Fibroblast of skin of left biceps (primary cell): ENCODE measurements at places on chromosomes 4 and X.

DNA sequence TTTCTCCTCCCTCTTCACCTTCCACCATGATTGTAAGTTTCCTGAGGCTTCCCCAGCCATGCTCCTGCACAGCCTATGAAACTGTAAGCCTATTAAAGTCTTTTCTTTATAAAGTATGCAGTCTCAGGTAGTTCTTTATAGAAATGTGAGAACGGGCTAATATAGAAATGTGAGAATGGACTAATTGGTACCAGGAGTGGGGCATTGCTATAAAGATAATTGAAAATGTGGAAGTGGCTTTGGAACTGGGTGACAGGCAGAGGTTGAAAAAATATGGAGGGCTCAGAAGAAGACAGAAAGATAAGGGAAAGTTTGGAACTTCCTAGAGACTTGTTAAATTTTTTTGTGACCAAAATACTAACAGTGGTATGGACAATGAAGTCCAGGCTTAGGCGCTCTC lies 959.3 kb downstream of the SH3BGRL start:
- DNase-seq, result no peak

DNA sequence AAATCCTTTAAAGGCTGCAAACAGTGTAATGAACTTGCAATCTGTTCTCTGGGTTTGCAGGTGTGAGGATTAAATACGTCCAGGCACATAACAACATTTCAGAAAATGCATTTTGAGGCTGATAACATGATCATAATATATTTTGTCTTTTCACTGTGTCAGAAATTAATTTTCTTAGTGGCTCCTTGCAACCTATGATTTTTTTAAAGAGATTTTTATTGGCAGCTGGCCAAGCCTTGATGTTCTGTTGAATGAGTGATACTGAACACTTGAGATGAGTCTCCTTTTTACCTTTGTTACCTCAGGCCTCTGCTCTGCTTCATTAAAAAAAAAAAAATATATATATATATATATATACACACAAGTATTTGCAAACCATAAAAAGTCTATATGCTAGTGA lies 68.2 kb upstream of the TENM3 start:
- no peak for DNase-seq

DNA sequence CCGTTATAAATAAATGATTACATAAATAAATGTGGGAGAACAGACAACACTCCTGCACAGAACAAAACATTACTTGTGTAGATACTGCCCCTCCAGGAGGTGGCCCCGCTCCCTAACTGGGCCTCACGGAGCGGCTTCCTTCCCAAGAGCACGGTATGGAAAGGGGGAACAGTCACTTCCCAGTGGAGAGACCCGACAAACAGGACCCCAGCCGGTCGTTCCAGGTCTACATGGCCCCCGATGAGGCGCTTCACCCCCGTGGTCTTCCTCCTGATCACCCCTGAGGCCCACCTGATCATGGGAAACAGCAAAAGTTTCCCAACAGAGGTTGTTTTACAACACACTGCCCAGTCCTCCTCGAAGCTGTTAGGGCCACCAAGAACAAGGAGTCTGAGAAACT lies 6.6 kb upstream of the SLC6A8 start:
- DNase-seq, result no peak

GRCh38 chr4:158068068-158068467 lies 104.8 kb downstream of the GASK1B start:
- peak; percentile 31 for DNase-seq

GRCh38 chr4:133997436-133997835 lies 204.2 kb downstream of the PABPC4L start:
- DNase-seq, result peak; percentile 42

- no peak for DNase-seq
Measured at GRCh38 chrX:23356189-23356588, 21.5 kb downstream of the PTCHD1 start.

- peak; percentile 5 for DNase-seq
Measured at GRCh38 chrX:98795636-98796035, 1614.4 kb downstream of the PCDH19 start.

- DNase-seq, result peak; percentile 92
Measured at GRCh38 chr4:114077610-114078009, 98.2 kb upstream of the ARSJ start.

DNA sequence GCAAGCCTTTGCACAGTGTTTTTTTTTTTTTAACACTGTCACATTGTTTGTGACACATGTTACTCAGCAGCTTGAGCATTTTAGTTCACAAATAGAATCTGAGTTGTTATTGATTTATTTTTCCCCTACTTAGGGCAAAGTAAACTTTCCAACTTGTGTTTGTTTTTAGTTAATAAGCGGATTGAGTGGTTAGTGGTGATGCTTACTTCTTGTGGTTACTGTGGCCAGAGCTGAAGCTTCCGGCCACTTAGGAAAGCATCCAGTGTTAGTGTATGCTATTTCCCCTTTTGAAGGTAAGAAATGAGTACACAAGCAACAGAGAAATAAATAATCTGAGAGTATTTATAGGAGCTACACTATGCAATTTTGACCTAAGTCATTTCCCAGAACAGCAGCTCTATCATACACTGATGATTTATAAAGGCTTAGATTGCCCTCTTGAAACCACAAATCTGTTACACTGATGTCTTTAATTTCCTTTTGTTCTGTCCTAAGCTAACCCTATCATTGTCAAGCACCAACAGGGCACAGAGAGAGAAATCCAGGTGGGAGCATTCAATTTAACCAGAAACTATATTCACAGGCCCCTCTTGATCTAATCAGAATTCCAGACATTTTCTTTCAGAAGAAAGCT lies 2464.6 kb downstream of the PCDH7 start:
- no peak for DNase-seq

DNA sequence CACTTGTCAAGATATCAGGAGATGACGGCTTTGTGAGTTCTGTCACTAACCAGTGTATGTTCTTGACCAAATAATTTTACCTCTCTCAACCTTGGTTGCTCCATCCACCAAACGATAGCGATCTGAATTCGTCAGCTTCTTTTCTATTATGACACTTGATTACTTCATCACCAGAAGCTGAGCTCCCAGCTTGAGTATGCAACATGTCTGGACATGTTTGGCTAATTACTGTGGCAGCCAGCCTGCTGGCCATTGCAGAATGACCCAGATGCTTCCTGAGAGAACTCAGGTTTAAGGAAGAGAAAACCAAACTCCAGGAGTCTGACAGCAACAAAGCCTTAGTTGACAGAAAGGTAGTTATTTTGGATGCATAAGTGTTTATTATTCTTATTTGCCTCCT lies 46.4 kb upstream of the PARM1 start:
- no peak for DNase-seq

GRCh38 chrX:18962329-18962728 lies 21.6 kb downstream of the PHKA2 start:
- no peak for DNase-seq

- DNase-seq, result no peak
Measured at GRCh38 chrX:2781226-2781571, 29.4 kb downstream of the XG start.

DNA sequence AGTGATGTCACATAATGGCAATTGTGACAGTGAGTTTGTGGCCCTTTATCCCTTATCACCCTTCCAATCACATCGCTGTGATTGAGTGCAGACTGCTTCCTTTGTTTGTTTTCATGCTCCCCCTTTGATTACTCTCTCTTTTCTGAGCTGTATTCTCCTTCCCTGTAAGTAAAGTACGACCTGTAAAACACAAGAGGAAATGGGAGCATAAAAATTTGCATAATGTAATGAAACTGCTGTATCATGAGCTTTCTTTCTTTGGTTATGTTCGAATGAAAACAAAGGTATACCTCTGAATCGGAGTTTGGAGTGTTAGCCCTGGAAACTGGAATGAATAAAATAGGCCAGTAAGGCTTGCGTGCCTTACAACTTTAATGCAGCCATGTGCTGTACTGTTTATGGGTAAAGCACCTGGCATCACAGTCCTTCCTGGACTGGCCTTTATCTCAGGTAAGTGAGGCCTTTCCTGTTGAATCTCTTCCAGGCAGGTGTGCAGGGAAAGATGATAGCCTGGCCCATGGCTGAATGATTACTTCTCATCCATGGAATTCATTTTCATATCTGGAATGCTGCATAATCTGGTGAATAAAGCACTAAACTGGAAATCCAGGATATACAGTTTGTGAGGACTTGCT lies 26.6 kb upstream of the HS3ST1 start:
- DNase-seq, result no peak

- DNase-seq, result peak; percentile 80
Measured at GRCh38 chr4:86032476-86033022, 327.3 kb downstream of the MAPK10 start.

- no peak for DNase-seq
Measured at GRCh38 chrX:16836371-16836770, 33.8 kb downstream of the RBBP7 start.

- DNase-seq, result no peak
Measured at GRCh38 chr4:105714071-105714521, 5.5 kb downstream of the GSTCD start.

GRCh38 chrX:11081511-11081910 lies 29.6 kb upstream of the HCCS start:
- no peak for DNase-seq
